ENCODE measurements at places on chromosomes 5 and 9. TPM values are rescaled to one million over a fixed set of nuclear protein-coding genes. Genes with fewer than 3 reads are reported as not detected.
A peak's percentile ranks its signal among the peaks of the same experiment; 100 is the strongest.

Gene CD72
- total RNA-seq = 1.7 TPM

DNA sequence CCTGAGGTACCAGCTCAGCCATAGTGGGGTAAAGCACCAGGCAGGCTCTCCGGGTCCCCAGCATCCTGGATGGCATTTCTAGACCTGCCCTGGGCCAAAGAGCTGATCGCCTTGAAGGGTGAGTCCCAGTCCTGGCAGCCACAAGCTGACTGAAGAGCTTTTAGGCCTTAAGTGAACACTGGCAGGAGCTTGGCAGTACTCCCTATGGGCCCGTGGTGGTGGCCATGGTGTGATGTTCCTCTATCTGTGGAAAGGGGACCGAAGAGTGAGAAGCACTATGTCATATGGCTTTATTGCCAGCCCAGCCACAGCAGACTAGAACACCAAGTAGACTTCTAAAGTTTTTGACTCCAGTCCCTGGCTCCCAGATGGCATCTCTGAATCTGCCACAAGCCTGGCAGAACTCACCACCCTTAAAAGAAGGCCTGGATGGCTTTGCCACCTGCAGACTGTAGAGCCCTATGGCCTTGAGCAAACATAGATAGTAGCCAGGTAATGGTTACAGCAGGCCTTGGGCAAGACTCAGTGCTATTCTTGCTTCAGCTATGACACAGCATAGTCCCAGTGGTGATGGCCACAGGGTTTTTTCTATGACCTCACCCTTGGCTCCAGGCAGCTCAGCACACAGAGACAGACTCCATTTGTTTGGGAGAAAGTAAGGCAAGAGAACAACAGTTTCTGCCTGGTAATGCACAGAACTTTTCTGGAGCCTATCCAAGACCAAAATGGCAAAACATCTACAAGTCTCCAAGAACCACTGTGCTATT, 801.5 kb upstream of the DMAC1 start:
- DNase-seq = no peak

Gene FAM78A
- 0.71 TPM for total RNA-seq

GRCh38 chr5:141121563-141121962, at the start of gene PCDHB4:
Gene PCDHB4 (plus strand): TSS chr5:141121818. CDS start chr5:141121999, 181 bp downstream.
- DNase-seq = peak; percentile 63

GRCh38 chr9:93024986-93025630, 33.4 kb upstream of the SUSD3 start:
- no peak for DNase-seq

Gene PCDHGA5
- total RNA-seq = 0.23 TPM

All from Daoy (cell line).